Stimulated activated CD4-positive, alpha-beta T cell treated with anti-CD3 and anti-CD28 coated beads, Interleukin-4, amount 100 ng/mL, for 1 hour (primary cell): ENCODE measurements at places on chromosomes 2 and 18.
A peak's percentile ranks its signal among the peaks of the same experiment; 100 is the strongest.

- no peak for DNase-seq
Measured at GRCh38 chr2:75431763-75432162, 129.0 kb downstream of the EVA1A start.

DNA sequence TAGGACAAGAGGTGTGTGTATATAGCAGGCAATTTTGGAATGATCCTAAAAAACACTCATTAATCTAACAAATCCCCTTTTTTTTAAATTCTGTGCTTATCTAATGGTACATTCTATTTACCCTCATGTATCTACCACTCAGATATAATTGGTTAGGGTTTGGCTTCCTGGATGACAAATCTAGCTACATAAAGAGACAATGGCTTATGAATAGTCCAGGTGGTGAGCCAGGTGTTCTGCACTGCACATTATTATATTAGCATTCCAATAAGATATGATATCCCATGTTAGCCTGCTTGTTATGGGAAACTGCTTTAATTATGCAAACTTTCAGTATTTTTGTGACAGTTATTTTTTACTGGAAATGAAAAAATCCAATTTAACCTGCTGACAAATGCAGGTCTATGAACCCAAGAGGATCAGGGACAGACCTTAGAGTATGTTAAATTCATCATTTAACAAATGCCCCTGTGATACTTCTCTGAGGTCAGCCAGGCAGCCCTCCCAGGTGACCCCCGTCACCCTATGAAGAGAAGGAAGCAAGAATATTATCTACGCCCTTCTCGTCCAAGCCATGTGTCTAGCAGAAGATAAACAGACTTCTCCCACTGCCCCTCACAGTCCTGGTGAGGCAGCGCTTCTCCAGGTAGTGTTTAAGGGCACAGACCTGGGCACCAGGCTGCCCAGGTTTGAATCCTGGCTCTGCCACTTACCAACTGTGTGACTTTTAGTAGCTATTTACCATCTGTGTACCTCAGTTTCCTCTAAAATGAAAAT is 83.0 kb downstream of the ADD2 start:
- DNase-seq = no peak

- no peak for DNase-seq
Measured at GRCh38 chr2:203908797-203909185, 27.8 kb upstream of the ICOS start.

GRCh38 chr2:74439803-74440377 is 1.8 kb downstream of the RTKN start:
- no peak for DNase-seq

- no peak for DNase-seq
Measured at GRCh38 chr2:79630060-79630459, 117.2 kb downstream of the CTNNA2 start.

- DNase-seq = no peak
Measured at GRCh38 chr2:168006498-168006897, 240.9 kb downstream of the STK39 start.

- DNase-seq = no peak
Measured at GRCh38 chr18:8006979-8007378, 439.9 kb downstream of the PTPRM start.

DNA sequence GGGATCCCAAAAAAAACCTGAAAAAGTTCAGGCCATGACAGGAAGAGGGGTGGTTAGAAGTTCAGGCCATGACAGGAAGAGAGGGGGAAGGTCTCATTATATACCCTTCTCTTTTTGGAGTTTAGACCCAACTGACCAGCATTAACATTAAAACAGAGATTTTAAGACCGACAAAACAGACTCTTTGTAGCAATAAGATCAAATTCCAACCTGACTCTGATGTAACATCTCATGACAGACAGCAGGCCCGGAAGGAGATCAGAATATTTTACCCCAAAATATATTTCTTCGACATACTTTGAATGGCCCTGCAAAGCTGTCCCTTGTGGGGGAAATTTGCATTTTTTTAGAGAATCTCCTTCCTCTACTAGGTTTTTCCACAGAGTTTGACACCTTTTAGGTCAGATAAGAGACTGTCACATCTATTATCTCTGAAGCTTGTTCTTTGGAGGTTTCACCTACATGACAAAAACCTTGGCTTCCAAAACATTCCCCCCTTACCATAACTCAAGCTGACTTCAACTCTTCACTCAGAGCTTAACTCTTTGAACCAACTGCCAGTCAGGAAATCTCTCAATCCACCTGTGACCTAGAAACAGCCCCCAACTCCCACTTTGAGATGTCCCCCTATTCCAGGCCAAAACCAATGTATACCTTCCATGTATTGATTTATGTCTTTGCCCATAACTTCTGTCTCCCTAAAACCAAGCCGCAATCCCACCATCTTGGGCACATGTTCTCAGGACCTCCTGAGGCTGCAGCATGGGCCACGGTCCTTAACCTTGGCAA is 51.0 kb upstream of the B3GNT2 start:
- no peak for DNase-seq

- no peak for DNase-seq
Measured at GRCh38 chr2:212089873-212090272, 448.7 kb downstream of the ERBB4 start.

DNA sequence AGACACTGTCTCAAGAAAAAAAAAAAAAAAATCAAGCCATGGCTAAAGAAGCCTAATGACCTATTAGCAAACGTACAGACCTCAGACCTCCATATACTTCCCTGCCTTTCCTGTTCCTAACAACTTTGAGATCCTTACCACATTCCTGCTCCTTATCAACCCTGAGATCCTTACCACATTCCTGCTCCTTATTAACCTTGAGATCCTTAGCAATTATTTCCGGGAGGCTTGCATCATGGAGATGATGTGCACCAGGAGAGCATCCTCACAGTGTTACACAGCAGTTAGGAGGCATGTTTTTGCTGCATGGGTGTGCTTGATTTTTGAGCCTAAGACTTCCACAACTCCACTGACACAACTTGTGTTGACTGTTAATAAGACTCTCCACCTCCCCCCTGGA is 54.6 kb upstream of the RASGRP3 start:
- no peak for DNase-seq

DNA sequence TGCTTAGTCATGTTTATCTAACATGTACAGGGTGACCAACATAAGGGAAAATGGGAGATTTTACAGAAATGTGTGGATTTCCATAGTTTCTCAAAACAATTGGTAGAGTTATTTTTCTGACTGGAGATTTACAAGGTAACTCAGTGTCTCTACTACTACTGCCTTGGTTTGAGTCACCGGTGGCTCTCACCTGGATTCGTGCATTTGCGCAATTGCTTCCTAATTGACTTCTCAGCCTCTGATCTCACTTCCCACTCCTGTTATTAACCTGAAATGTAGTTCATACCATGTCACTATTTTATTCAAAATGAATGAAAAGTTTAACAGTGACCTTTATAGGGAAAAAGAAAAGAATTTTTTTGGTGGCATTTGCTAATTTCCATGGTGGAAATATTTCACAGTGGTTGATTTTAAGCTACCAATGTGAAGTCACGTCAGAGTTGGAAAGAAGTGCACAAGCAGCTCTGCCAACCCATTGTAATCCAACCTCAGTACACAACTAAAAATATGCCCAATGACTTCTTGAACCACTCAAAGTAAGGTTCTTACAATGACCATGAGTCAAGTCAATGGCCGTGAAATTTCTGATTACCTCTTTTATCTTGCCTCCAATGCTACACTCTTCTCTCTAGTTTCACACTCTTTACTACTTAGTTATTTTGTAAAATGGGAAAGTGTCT is 94.0 kb downstream of the NYAP2 start:
- no peak for DNase-seq

- DNase-seq = no peak
Measured at GRCh38 chr2:236551471-236552211, 18.0 kb upstream of the ACKR3 start.

GRCh38 chr2:221034026-221034701 is 537.9 kb downstream of the EPHA4 start:
- no peak for DNase-seq

- DNase-seq = no peak
Measured at GRCh38 chr18:34884436-34884835, 156.8 kb upstream of the MAPRE2 start.

DNA sequence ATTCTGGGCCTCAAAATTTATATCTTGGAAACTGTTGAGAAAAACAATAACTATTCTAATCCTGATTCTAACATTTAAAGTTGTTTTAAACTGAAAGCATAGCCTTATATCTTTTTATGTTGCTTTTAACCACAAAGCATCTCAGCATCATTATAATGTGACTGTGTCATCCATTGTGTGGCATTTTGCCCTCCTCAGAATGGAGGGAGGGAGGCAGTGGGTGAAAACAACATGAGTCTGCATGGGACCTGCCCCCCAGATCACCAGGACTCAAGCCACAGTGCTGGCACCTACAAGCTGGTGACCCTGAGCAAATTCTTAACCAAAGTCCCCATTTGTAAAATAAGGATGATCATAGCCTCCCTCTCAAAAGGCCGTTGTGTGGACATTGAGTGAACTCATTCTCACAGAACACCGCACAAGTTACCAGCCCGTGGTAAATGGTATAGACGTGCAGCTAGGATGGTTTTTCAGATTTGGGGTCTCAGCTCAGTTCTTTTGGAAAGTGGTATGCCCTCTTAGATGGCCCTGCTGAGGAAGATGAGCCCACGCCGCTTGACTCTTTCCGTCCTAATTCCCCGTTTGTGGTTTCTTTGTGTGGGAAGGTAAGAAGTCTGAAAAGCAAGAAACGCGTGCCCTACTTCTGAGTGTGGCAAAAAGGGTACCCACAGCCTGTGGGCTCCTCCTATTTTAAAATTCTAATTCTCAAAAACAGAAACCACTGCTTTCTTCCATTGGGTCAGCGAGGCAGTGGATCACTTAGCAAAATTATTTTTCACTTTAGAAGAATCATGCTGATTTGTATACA is 305.0 kb upstream of the ID2 start:
- DNase-seq = no peak

- peak; percentile 88 for DNase-seq
Measured at GRCh38 chr2:55268907-55269644, at the start of gene MTIF2. Gene MTIF2, minus strand, starts transcription at chr2:55269231. Its CDS starts 5,373 bp downstream, at chr2:55263858.

DNA sequence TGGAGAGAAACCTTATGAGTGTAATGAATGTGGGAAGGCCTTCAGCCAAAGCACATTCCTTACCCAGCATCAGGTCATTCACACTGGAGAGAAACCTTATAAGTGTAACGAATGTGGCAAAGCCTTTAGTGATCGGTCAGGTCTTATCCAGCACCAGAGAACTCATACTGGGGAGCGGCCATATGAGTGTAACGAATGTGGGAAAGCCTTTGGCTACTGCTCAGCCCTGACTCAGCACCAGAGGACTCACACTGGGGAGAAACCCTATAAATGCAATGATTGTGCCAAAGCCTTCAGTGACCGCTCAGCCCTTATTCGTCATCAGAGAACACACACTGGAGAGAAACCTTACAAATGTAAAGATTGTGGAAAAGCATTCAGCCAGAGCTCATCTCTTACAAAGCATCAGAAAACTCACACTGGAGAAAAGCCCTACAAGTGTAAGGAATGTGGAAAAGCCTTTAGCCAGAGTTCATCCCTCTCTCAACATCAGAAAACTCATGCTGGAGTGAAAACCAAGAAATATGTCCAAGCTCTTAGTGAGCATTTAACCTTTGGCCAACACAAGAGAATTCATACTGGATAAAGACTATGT is 7.8 kb downstream of the ZNF892 start:
- no peak for DNase-seq

DNA sequence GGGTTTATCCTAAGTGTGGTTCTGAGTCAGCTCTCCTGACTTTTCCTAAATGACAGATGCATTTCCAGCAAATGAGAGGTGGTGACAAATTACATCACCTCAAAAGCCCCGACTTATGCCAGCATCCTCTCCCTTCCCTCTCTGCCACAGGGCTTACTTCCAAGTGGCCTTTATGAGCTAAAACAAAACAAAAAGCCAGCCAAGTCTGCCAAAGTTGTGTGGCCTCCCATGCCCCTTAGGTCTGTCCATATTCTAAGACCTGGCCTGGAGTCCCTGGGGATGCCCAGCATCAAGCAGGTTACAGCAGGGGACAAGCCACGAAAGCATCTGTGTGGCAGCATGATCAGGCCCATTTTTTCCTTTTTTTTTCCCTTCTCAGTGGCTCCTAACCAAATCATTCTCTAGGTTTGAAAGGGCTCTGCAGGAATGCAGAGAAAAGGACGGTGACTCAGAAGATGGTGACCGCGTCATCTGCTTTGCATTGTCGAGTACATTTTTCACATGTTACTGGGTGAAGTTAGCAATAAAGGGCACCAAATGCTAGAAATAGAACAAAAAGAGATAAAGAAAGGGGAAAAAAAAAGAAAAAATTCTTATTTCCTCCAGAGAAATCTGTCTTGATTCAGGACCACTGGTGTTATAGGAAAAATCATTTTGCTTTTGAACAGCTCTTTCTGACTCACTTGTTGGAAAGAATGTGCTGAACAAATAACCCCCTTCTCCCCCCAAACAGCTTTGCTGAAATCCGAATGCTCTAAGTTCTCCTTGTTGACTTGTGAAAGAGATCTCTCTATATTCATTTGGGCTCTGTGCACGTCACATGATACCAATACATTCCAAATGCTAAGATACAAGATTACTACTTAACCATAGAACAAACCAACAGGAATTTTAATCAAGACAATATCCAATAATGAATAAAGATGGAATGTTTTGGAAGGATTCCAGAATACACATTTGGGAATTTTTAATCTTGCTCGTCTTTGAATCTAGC is 178.7 kb downstream of the EN1 start:
- DNase-seq = no peak

- no peak for DNase-seq
Measured at GRCh38 chr2:162574615-162575452, 230.9 kb downstream of the GCA start.

DNA sequence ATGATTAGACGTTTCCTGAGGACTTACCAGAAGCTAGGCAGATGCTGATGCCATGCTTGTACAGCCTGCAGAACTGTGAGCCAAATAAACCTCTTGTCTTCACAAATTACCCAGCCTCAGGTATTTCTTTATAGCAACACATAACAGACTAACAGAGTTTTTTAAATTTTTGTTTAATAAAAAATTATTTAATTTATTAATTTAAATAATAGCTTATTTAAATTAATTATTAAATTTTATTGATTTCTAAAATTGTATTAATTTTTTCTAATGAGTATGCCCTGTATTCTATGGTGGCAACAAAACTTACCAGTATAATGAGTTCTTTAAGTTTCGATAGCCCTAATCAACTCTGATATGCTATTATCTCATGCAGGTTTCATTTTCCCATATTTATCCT is 259.8 kb downstream of the IKZF2 start:
- DNase-seq = no peak

DNA sequence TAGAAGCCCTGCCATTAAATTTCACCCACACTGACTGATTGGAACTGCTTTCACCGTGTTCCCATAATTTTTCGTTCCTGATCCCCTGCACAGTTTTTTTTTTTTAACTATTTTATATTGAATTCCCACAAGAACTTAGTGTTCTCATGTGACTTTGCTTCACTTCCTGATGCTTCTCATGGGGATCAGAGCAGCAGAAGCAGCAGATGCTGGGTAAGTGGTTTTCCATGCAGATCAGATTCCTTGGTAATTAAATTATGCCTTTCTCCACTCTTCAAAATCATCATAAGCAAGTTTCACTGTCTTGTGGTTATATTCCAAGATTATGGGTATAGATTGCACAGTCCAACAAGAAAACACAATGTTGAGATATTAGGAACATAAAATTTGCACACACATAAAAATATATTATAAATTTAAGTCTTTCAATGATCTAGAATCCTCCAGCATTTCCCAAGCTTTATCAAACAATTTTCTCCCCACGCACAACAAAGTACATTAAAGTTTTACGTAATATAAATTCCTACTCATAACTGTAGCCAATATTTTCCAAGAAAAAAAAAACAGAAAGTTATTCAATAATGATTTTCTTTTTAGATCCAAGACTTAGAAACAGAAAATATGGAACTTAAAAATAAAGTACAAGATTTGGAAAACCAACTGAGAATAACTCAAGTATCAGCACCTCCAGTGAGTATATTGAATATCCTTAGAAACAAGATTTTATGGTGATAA is 277.9 kb downstream of the GULP1 start:
- DNase-seq = no peak
